AML-193 (cell line): ENCODE measurements at places on chromosomes 11 and 22.
A peak's percentile ranks its signal among the peaks of the same experiment; 100 is the strongest.

DNA sequence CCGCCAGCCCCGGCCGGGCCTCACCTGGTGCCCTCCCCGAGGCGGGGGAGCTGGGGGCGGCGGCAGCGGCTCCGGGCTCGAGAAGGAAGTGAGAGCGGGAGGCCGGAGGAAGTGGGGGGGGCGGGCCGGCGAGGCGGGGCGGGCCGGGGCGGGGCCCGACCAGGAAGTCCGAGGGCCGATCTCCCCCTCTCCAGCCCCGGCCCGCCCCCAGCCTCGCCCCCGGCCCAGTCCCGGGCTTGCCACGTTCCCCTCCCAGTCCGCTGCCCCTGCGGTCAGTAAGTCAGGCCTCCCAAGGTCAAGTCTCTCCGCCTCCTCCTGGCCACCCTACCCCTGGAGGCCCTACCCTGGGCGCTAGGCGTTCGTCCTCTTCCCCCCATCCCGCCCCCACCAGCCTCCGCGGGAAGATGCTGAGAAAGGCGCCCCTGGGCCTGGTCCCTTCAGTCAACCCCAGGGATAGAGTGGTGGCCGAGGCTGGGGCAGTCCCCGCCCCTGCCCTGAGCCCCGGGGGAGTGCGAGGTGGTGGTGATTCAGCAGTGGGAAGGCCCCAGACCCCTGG, at the start of gene RHOG:
Gene RHOG, minus strand, starts transcription at position 90 of the 556 bp plus-strand sequence. CDS start 12,821 bp downstream, outside the sequence.
- DNase-seq, result peak; percentile 80

DNA sequence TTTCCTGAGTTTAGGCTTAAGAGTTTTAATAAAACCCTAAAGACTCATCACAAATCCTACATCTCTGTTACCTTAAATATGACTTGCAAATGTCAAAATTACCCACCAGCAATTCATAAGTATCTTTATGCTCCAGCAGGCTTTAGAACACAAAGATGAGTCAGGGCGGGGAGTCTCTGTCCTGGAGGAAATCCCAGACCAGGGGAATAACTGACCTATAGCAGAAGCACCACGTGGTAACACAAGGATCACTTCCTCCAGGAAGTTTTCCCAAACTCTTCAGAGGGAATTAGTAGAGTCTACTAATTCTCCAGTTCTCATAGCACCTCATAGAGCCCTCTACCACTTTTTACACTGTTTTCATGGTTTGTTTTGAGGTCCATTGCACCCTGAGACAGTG, 217.0 kb downstream of the NAV2 start:
- no peak for DNase-seq

GRCh38 chr11:122853971-122854446, 15.7 kb downstream of the CRTAM start:
- DNase-seq, result peak; percentile 70

DNA sequence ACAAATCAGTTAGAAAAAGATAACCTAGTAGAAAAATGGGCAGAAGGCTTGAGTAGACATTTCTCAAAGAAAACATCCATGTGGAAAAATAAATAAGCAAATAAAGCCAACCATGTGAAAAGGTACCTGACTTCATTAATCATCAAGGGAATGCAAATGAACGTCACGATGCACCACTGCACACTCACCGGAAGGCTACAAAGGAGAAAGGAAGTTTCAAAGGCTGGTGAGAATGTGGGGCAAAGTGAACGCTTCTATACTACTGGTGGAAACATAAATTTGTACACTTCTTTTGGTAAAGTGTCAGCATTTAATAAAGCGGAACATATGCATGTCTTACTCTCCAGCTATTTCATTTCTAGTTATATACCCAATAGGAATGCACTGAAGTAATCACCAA, 166.8 kb downstream of the CSNK2A3 start:
- DNase-seq, result no peak

- DNase-seq, result no peak
These were observed 35.4 kb downstream of the MOB2 start for GRCh38 chr11:1450949-1451710.

DNA sequence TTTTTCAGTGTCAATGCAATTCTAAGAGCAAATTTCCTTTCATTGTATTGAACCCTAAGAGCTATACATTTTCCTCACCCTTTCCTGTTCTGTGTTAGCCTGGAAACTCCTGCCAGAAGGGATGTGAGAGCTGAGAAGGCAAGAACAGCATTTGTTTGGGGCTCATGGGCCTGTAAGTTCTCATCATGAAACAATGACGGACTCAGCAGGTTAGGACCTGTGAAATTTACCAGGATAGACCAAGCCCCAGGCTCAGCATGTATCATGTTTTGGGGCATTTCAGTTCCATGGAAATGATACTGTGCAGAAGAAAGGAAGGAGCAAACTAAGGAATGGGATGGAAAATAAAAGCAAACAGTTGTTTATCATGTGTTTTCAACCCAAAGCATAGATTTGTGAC, 41.6 kb downstream of the NTM start:
- DNase-seq, result no peak

- no peak for DNase-seq
These were observed 1349.8 kb upstream of the RAG2 start for GRCh38 chr11:37947821-37948220.

DNA sequence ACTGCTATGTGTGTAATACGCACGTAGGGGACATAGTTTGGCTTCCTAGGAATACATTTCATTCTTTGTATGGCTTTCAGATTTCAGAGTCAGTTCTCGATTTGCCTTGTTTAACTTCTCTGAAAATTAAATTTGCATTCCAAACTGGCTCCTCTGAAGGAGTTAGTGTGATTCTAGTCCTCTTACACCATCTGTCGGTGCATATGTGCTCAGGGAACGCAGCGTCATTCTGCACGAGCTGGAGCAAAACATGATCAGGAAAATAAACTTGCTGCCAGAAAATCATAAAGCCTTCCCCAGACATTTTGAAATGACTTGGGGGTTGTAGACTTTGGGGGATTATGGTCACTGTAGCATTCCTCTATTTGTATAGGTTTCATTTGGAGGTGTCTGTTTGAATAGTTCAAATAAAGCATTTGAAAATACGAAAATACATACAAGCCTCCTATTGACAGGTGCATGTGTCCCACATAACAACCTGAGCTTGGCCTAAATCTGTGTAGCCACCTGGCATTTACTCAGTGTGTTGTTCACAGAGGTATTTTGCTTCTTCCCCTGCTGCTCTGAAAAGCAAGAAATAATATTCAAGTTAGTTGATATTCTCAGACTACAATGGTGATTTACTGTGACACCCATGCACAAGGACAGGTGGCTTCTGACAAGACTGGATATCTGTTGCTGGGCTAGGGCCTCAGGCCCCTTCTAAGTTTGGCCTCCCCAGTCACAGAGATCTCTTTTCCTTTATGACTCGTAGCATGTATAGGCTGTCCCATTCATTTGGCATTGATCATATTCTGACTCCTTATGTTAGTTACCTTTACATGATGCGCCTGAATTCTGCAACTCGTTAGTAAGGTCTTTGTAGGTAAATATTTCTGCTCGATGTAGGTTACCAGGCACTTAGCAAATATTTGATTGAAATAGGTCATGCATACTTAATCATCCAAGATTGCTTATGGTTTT, 81.6 kb upstream of the SORL1-AS1 start:
- no peak for DNase-seq

DNA sequence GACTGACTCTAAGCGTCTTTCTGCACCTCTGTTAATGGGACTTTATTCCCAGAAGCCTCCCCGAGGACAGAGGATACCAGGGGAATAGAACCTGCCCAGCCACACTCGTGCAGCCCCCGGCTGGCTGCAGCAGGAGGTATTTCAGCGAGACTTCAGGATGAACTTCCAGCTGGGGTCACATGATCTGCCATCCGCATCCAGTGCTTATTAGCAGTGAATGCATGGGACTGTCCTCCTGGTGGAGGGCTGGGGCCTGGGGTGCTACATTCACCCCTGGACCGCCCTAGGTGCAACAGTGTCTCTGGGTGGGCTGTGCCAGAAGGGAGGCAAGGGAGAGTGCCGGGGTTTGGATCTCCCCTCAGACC, 1.6 kb downstream of the DUSP8 start:
- no peak for DNase-seq

GRCh38 chr22:45934659-45935341, 42.2 kb downstream of the WNT7B start:
- DNase-seq, result no peak

GRCh38 chr11:17917556-17917955, 95.3 kb downstream of the SERGEF start:
- no peak for DNase-seq
